NCI-H187 treated with DMSO at 0.1 percent for 48 hours (cell line): ENCODE measurements at places on chromosomes 12 and 14.

DNA sequence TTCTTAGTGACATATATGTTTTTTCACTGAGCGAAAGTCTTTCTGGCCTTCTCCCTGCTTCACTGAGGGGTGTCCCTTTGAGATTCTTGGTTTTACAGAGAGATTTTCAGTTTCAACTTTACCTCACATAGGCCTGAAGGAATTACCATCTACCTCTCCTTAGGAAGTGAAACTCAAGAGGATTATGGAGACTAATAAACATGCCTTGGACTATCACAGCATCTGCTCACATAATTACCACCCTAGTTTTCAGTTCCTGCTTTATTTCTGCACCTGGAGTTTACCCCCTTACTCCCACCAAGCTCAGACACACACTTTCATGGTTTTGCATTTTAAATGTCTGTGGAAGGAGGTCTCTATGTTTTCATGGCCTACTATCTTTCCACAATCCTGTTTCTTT is 118.3 kb upstream of the SCAF11 start:
- no peak for DNase-seq

DNA sequence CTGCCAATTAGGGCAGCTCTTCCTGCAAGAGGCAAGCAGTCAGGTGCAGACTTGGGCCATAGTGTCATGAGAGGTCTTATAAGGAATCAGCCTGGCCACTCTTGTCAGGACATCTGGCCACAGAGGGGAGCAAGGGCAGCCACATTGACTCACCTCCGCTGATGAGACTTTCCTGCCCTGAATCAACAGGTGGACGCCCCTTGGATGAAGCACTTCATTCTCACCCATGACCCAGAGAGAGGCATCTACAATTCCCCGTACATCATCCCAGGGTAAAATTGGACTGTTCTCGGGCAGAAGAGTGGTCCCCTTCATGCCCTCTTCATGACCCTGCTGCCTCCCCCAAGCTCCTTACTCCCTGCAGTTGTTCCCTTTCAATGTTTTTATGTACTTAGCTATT is 16.9 kb downstream of the DAO start:
- no peak for DNase-seq

- peak; percentile 10 for DNase-seq
Measured at GRCh38 chr14:60090864-60091519, 731 bp upstream of the PCNX4 start.

- no peak for DNase-seq
Measured at GRCh38 chr14:35252451-35252868, 39.7 kb upstream of the PSMA6 start.

- DNase-seq: no peak
Measured at GRCh38 chr12:103556890-103557627, 30.0 kb upstream of the STAB2 start.

GRCh38 chr12:103758310-103759089 is 82.5 kb downstream of the NT5DC3 start:
- no peak for DNase-seq
